ENCODE measurements at places on chromosomes 2 and 18.

DNA sequence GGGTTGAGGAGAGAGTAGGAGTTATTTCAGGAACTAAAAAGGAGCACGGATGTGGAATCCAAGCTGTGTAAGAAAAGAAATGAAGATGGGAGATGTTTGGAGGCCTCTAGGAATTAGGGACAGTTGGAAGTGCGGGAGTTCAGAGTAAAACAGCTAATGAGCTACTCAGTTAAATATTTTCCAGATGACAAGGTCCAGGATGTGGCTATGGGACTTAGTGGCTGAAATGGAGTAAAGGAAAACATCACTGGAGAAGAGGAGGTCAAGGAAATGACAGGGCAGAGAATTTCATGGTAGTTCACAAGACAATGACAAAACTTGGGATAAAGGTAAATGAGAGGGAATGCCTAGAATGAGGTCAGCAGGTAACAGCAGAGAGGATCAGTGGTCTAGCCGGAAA, 13.0 kb downstream of the GPR155 start:
- no peak for DNase-seq

DNA sequence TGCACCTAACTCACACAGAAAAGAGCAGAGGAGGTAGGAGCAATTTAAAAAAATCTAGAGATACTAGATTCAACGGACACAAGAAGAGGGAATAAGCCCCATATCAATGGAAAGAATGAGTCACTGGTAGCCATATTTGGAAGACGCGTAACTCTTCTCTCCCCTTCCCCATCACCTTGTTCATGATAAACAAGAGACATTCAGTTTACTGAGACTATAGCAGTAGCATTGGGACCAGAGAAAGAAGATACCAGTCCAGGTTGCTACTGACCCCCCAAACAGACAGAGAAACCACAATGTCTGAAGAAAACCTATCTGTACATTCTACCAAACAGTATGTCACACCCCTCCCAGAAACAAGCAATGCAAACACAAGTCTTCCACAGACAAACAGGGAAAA, 81.1 kb downstream of the SLC66A3 start:
- no peak for DNase-seq

GRCh38 chr2:152600051-152600657, 117.1 kb downstream of the PRPF40A start:
- no peak for DNase-seq

GRCh38 chr2:224392545-224392944, 9.4 kb downstream of the FAM124B start:
- no peak for DNase-seq

DNA sequence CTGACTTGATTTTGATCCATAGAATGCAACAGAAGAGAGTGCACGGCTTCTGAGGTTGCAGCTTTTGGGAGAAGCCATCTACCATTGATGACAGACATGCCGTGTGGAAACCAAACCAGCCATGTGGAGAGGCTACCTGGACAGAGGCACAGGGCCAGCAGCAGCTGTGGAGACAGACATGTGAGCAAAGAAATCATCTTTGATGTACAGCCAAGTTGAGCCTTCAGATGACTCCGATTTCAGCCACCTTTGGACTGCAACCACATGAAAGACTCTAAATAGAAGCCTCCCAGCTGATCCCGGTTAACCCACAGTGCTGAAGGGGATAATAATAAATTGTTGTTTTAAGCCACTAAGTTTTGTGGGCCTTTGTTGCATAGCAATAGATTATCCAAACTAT, 54.2 kb downstream of the TSN start:
- no peak for DNase-seq
